ENCODE measurements at places on chromosomes 4 and X.
A peak's percentile ranks its signal among the peaks of the same experiment; 100 is the strongest.

DNA sequence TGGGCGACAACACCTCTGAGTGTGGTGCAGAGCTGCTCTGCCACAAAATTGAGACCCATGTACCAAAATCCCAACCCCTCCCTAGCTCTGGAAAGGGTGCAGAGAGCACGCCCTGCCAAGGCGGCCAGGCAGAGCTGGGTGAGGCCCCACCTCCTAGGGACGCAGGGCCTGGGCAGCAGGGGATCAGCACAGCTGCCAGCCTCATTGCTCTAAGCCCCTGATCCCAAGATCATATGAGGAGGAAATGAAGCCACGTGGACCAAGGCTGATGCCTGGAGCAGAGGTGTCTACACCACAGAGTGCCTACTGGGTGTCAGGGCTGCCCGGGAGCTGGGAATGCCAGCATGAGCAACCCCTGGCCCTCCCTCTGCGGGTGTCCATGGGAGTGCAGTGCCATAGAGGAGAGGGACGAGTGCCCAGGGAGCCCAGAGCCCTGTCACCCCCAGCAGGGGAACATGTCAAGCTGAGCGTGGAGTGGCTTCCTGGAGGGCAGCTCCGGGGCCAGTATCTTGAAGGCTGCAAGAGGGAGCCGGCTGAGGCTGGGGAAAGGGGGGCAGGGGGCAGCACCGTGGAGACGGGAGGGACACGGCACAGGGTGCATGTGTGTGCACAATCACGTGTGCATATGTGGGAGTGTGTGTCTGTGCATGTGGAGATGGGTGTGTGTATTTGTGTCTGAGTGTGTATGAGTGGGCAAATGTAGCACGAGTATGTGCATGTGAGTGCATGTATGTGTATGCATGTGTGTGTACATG, 63.9 kb upstream of the PSAPL1 start:
- no peak for DNase-seq

GRCh38 chr4:73679836-73680235, 59.6 kb upstream of the RASSF6 start:
- DNase-seq: peak; percentile 99

DNA sequence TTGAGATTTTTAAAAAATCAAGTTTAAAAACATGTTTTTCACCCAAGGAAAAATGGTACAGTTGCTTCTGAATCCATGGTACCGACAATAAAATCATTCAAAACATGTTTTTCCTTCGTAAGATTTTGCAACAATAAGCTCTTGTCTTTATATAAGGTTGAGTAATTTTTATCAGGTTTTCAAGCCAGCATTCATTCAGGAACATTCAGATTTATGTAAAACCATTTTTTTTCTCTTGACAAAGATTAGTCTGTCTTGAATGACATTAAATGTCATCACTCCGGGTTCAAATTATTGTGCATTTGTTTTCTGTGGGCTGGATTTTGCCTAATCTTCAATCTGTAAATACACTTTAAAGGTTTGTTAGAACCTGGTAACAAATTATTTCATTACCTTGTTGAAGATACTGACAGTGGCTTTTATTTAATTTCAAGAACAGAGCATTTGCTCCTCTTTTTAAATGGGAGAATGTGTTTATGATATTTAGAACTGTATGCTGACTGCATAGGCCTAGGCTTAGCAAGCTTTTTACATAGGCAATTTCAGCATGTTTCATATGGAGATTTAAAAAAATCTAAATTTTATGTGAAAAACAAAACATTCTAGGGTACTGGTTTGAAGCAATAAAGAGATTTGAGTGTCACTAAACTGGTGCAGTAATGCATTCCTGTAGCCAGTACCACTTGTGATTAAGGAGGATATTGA, 336.4 kb upstream of the HAND2 start:
- no peak for DNase-seq

DNA sequence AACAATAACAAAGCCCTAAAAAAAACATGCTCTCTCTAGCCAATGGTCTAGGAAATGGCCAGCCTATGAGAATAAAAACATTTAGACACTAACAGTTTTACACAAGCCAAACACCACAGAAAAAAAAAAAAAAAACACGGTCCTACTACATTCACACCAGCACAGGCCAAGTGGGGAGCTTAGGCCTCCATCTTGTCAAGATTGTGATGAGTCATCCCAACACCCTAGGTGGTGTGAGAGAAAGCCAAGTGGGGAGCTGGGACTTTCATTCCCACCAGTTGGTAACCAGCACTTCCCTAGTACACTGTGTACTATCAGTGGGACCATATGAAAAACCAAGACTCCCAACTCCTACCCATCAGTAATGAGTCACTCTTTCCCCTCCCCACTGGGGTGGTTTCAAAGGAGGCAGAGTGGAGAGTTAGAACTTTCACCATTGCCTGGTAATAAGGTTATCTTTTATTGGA, 95.6 kb downstream of the ADAMTS3 start:
- DNase-seq: no peak

GRCh38 chr4:42398171-42398870, 1.0 kb downstream of the SHISA3 start:
- peak; percentile 21 for DNase-seq

GRCh38 chr4:115272185-115272584, 158.8 kb upstream of the NDST4 start:
- no peak for DNase-seq

- no peak for DNase-seq
Observed at GRCh38 chr4:97216046-97216445, 927.2 kb downstream of the STPG2 start.

GRCh38 chr4:47251348-47252135, 212.0 kb downstream of the COMMD8 start:
- no peak for DNase-seq

- peak; percentile 41 for DNase-seq
Observed at GRCh38 chrX:19034025-19034424, 50.1 kb upstream of the PHKA2 start.

DNA sequence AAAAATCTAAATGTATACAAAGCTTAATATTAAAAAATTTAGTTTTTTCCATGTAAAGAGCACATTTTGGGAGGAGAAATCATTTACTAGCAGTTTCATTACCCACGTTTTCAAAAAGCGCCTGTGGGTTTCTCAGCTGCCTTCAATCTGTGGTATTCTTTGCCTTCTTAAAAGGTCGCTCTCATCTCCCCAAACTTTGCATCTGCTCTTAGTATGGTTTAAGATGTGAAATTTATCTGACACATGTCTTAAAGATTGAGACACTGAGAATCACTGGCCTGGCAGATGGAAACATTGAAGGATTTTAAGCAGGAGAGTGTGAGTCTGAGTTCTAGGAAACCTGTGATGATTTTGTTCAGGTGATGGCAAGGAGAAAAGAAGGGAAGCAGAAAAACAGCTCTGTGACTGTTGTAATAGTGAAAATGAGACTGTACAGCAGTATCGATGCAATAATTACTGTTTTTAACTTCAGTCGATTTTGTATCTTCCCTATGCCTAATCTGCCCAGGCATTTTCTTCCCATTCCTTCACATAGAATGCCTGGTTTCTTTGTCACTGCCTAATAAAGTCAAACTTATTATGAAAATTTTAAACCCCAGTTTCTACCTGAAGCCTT, 75.9 kb downstream of the PAQR3 start:
- no peak for DNase-seq

- DNase-seq: peak; percentile 86
Observed at GRCh38 chrX:96407072-96407471, 277.6 kb upstream of the DIAPH2 start.

- no peak for DNase-seq
Observed at GRCh38 chr4:104973708-104974107, 173.0 kb upstream of the TET2 start.

GRCh38 chr4:112302320-112303274, 5.4 kb downstream of the ALPK1 start:
- no peak for DNase-seq

DNA sequence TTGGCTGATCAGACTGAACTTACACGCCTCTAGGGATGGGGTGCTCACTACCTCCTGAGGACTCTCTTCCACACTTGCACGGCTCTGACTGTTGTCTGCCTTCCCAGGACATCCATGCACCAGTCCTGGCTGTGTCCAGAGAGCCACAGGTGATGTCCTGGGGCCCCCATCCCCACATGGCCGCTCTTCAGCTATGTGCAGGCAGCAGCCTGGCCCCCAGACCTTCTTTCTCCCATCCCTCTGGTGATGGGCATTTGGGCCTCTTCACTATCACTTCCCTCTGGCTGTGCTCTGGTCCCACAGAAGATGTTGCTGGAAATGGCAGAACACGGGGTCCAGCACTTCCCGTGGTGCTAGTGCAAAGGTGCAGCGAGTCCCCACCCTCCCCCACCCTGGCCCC, 40.9 kb upstream of the HMX1 start:
- no peak for DNase-seq

DNA sequence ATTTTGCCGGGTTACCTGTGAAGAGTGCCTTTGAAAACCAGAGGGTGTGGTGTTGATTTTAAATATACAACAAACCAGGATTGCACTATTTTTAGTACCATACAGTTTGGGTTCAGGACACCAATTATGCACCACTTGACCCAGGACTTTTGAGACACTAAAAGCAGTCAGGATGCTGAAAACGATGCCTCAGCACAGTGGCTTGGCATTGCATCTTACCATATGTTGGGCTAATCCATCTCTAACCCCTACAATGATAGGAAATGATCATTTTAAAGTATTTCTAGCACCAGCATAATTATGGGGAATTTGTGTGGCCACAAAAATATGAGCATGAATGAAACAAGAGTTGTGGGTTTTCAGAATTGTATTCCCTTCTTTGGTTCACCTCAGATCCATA, 4.1 kb downstream of the IBSP start:
- no peak for DNase-seq

DNA sequence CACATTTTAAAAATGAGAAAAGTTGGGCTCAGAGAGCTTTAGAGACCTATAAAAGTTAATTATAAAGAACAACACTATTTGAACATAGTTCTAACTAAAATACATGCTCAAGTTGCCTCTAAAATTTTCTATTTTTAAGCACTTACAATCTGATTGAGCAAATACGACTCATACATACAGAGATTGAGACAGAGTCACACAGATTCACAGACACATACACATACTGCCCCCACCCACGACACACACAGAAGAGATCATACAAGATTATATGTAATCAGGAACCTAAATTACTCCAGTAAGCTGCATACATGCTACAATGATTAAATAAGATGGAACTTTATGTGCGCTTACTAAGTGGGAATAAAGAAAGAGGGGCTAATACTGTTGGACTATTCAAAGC, 2.7 kb upstream of the ASB5 start:
- peak; percentile 37 for DNase-seq

DNA sequence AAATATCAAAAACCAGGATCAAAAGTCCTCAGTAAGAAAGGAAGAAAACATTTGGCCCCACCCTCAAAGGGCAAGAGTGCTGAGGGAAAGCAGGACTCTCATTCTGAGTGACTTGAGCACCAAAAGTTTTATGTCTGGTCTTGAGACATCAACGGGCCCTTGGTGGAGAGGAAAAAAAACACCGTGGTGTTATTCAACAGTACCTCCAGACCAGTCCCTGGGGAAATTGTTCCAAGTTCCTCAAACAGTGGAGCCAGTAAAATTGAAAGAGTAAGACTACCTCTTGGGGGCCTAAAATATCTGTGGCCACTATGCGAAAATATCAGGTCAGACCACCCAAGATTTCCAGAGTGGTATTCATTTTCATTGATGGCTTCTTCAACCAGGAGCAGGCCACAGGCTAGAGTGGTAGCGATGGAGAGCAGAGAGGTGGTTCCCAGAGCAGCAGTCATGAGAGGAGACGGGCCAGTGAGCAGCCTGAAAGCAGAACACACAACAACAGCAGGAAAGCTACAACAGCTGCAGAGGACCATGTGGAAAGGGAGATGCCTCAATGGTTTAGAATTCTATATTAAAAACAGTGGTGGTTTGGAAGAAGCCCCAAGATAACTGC, 63.7 kb upstream of the RPL34 start:
- DNase-seq: no peak

GRCh38 chr4:14897217-14897616, 105.1 kb upstream of the CPEB2 start:
- DNase-seq: peak; percentile 21

DNA sequence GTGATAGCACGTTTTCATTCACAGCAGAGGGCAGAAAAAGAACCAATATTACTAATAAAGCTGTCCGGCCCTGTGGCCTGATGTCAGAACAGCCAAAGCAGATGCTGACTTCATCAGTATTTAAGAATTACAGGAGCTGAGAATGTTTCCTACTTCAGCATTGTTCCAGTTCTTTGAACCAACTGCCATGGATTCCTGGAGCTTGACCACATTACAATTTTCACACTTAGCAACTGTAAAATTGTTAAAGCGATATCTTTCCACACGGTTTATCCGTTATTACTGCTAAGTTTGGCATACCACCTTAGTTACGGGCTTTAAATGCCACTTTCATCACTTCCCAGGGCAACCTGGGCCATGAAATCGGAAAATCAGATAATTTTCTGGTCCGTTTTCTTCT, 118.2 kb downstream of the EPHA5 start:
- no peak for DNase-seq

DNA sequence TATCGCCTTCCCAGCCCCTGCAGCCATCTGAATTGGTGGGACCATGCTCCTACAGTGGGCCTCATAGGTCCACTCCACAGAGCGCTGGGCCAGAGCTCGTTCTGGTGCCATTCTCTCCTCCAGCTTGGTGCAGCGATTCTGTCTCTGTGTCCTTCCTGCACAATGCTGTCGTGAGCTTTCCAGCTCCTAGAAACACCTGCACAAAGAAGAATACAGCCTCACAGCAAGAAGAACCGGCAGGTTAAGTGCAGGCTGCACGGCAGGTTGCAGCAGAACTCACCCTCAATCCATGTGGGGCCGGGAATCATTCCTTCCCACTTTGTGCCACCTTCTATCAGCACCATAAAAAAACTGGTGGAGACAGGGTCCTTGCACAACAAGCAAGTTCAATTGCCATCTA, 101.2 kb upstream of the ENPP6 start:
- no peak for DNase-seq

DNA sequence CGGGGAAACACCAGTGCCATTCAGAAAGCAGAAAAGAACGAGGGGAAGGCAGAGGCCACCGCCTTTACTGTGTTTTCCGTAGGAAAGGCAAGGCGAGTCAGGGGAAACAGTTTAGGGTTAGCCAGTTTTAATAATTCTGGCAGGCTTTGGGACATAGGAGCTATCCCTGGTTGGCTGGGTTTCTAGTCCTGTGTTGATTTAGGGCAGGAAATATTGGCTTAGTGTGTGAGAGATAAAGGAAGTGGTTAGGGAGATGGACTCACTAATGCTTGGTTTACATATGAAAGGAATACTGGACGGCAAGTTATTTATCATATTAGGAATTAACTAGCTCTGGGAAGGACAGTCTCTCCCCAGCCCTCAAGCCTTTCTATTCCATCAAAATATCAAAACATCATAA, 53.1 kb downstream of the SYNPO2 start:
- DNase-seq: peak; percentile 70

- no peak for DNase-seq
Observed at GRCh38 chr4:168203233-168203911, 111.0 kb downstream of the ANXA10 start.

GRCh38 chr4:86035688-86036087, 324.2 kb downstream of the MAPK10 start:
- DNase-seq: peak; percentile 72

- DNase-seq: no peak
Observed at GRCh38 chrX:69813677-69814076, 197.8 kb downstream of the EDA start.

- DNase-seq: no peak
Observed at GRCh38 chr4:139965789-139966188, 188.2 kb downstream of the MAML3 start.

Data from PC-3 (cell line).